ENCODE measurements at places on chromosomes 2 and 18.

DNA sequence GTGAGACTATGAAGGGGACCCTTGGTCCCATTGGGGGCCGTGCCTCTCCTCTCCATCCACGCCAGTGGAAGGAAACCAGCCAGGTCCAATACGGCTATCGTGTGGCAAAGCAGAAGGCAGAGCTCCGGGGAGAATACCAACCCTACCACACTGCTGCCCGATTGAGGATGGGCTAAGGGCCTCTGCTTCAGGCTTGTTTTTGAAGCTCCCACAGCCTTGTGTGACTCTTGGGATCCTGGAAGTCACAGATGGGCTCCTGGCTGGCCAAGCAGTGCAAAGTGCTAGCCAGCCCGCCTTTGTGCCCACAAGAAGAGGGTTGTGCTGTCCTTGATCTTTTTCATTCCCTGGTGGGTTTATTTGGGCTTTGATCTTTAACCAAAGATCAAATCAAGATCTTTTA is 70.6 kb upstream of the ID2 start:
- DNase-seq, result no peak

GRCh38 chr2:189086250-189086649 is 93.3 kb downstream of the COL5A2 start:
- DNase-seq, result no peak

- no peak for DNase-seq
Measured at GRCh38 chr2:212991120-212991519, 160.3 kb downstream of the IKZF2 start.

DNA sequence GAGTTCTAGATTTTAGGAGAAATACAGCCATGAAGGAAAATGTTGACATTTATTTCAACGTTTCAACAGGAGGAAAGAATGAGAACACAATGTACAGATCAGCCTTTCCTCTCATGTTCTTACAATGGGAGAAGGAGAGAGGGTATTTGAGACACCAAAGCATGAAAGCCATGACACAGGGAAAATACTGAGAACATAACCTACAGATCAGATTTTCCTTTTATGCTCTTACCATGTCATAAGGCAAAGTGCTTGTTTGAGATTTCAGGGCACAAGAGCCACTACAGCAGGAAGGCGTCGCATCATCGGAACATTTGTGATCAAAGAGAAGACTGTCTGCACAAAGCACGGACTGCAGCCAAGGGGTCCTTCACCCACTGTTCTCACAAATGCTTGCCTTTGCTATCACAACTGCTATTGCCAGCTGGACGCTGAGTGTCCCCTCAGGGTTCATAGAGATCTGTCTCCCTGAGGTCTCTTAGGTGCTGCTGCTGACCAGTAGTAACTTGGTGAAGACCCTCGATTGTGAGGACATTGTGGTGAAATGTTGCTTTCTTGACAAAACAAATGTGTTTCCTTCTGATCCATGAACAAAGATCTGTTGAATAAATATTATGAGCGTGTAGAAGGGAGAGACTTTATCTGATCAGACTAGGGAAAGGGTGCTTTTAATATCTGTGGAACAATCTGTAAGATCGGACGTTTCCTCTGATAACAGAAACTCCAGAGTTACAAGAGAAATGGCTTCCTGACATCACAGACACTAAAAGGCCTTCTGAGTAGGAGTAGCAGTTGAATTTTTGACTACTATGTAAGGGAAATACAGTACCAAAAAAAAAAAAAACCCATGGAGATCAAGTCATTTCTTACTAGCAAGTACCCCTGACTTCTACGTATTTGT is 6.4 kb upstream of the IL1RL1 start:
- no peak for DNase-seq

DNA sequence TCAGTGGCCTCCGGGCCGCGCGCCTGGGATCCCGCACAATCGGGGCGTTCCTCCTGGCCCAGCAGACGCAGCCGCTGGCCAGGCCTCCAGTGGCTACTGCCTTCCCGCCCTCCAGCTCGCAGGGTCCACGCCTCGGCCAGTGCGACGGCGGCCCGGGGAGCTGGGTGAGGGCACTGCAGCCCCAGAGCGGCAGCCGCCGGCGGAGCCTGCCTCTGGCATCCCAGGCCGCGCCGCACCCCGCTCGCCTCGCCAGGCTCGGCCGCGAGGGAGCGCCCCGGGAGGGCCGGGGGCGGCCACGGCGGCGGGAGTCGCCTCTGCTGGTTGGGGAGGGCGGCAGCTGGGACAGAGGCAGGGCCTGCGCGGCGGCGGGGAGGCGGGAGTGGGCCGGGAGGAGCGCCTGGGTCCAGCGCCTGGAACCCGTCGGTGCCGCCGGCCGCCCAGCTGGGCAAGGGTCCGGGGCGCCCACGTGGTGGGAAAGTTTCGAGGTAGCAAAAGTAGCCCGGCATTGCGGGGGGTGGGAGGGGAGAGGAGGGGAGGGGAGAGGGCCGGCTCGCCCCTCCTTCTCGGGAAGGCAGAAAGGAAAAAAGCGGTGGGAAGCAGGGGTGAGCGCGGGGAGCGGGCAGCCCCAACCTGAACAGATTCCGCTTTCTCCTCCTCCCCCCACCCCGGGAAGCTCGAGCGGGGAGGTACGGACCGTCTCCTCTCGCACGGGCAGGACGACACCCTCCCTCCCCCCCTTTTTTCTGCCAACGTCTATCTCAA is 1.5 kb upstream of the INHBB start:
- no peak for DNase-seq

DNA sequence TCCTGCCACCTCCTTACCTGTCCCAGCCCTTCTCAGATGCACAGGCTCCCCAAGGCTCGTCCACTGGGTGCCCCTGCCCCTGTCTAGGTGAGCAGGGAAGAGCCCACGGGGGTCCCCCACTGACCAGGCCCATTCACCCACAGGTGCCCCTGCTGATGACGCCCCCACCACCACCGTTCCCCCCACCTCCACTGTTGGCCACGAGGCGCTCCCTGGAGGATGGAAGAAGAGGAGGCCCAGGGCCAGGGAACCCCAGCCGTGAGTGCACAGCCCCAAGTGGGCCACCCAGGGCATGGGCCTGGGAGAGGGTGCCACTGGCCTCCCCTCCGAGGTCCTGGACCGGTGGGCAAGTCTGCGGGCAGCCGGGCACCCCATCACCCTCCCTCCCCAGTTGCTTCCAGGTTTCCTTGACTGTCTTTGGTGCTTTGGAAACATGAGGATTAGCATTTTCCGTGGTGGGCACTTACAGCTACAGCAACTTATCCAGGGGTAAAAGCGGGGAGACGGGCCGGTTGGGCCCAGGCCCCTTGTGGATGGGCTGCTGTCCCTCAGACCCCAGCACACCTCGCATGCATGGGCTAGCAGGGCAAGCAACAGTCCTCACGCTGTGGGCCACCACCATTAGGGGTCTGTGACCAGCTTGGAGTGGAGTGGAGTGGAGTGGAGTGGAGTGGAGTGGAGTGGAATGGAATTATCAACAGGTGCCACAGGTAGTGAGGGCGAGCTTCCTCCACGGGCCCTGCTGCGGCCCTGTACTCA is 13.2 kb upstream of the KLHL30 start:
- no peak for DNase-seq

DNA sequence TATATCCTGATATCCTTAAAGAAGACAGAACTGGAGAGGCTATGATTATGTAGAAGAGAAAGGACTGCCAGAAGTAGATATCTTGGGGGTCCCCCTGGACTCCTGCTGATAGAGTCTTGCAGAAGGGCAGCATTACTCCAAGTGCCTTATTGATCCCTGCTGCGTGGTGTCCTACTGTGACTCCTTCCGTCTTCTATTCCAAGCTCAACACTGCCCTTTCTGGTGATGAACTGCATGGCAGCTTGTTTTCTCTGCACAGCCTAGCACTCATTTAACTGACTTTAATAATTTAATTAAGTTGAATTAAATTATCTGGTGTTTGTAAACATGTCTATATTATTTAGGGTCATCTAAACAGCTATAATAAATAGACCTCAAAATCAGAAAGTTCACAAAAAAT is 194.1 kb upstream of the DSEL start:
- no peak for DNase-seq

GRCh38 chr2:135664623-135665068 is 77.0 kb upstream of the UBXN4 start:
- DNase-seq, result no peak

GRCh38 chr2:145813481-145813880 is 1293.6 kb upstream of the ZEB2 start:
- no peak for DNase-seq

DNA sequence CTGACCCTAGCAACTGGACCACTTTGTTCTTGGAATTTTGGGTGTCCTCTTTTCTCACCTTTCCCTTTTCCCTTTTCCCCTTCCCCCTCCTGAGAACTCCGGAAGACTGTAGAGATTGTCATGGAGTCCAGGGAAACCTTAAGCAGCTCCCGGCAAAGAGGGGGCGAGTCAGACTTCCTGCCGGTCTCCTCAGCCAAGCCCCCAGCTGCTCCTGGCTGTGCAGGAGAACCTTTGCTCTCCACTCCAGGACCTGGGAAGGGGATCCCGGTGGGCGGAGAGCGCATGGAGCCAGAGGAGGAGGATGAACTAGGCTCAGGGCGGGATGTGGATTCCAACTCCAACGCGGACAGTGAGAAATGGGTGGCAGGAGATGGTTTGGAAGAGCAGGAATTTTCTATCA is 20.5 kb downstream of the SETBP1 start:
- DNase-seq, result no peak

DNA sequence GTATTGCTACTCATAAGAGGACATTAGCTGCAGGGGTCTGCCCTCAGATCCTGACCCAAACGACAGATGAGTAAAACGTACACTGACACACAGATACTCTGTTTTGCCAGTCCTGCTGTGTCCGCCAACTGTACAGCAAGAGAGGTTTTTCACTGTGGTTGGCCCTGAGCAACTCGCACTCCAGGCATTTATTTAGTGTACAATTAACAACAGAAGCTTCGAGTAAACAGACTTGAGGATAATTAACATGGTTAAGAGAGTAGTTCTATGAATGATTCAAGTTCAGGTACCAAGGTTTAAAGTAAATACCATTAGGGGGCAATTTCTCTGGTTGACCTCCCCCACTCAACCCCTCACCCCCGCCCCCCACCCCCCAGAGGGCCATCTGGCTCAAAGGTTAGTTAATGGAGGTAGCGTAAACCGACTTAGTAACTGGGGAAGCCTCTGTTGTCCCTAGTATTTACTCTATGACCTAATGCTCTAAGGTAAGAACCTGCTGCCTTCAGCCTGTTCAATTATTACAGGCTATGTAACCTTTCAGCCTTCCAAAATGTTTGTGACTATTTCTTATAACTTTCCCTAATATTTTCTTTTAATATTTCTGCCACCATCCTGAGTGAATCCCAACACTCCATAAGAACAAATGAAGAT is 103.9 kb upstream of the XIRP2 start:
- no peak for DNase-seq

GRCh38 chr2:30768708-30769480 is 38.4 kb downstream of the CAPN13 start:
- DNase-seq, result no peak

DNA sequence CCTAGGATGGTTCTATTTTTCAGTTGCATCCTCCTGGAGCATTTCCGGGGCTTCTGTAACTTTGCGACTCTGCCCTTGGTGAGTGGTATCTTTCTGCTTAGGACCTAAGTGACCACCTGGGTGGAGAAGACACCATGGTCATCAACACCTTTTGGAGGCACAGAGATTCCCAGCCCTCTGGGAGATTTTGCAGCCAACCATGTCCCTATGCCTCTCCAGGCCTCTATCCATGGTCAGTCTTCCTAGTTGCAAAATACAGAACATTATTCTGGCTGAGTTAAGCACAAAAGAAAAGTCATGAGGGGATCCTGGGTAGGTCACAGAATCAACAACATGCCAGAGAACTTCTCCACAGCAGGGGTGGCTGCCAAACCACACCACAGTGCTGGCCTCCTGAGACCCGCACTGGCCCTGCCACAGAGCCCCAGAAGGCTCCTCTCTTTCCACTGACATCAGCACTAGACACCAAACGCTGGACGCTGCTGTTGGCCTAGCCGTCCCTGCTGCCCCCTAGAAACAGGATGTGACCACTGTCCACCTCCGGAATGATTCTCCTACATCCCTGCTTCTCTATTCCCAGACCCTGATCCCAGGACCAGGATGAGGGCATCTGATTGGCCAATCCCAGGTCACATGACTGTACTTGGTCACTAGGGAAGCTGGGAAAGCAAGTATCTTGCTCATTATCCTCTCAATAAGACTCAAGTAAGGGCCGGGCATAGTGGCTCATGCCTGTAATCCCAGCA is 47.7 kb downstream of the SMAD7 start:
- DNase-seq, result no peak

DNA sequence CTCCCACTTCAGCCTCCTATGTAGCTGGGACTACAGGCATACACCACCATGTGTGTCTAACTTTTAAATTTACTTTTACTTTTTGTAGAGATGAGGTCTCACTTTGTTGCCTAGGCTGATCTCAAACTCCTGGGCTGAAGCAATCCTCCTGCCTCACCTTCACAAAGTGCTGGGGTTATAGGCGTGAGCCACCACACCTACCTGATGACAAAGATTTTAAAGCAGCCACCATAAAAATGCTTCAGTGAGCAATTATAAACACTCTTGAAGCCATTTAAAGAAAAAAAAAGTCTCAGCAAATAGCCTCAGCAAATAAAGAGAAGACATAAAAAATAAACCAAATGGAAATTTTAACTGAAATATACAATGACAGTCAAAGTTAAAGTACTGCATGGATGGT is 35.6 kb downstream of the MRPS5 start:
- no peak for DNase-seq

- no peak for DNase-seq
Measured at GRCh38 chr2:105244451-105244850, 2.9 kb downstream of the GPR45 start.

- DNase-seq, result no peak
Measured at GRCh38 chr2:234074751-234075517, 24.4 kb downstream of the SPP2 start.

- no peak for DNase-seq
Measured at GRCh38 chr2:121118951-121119350, 166.1 kb downstream of the TFCP2L1 start.

- DNase-seq, result no peak
Measured at GRCh38 chr2:54377901-54378493, 78.1 kb upstream of the SPTBN1 start.

- DNase-seq, result no peak
Measured at GRCh38 chr2:171742760-171743159, 55.5 kb downstream of the DYNC1I2 start.

- DNase-seq, result no peak
Measured at GRCh38 chr2:130821867-130822266, 14.8 kb upstream of the ARHGEF4 start.

GRCh38 chr2:27931361-27931950 is 40.9 kb downstream of the BABAM2 start:
- no peak for DNase-seq

DNA sequence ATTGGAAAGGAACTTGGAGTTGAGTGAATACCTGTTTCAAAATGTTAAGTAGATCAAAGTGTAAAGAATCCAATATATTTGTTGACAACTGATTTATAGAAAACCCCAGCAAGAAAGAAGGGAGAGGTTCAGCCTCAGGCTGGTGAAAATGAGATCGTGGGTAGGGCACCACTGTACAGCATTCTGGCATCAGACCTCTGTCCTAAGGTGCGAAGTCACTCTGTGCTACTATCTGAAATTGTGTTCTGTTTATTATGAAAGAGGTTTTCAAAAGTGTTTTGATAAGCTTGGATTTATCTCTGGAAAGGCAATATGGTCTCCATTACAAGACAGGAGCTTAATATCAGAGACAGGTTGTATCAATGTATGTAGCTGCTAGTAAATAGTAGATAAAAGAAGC is 80.5 kb upstream of the MAP4K3 start:
- DNase-seq, result no peak

All from stimulated activated CD4-positive, alpha-beta T cell treated with anti-CD3 and anti-CD28 coated beads, Interleukin-2, amount 100 ng/mL, for 48 hours (primary cell).